ENCODE measurements at places on chromosomes 1 and 21.

DNA sequence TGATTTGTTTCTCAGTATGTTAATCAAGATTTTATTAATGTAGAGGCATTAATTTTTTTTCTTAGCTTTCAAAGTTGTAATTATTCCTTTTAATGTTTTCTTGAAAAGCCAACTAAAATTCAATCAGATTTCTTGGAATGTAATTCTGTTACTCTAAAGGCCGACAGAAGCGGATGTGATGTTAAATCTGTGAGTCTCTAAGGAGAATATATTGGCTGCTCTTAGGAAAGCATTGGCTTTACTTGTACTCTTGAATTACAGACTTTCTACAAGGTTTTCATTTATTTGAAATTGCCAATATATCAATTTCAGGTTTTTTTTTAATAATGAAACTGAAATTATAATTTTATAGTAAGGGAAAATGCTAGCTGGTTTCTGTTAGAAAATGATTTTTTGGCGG lies 29.2 kb downstream of the RRP15 start:
- DNase-seq: no peak

GRCh38 chr1:23224739-23225648 lies 7.7 kb upstream of the HTR1D start:
- DNase-seq: no peak

DNA sequence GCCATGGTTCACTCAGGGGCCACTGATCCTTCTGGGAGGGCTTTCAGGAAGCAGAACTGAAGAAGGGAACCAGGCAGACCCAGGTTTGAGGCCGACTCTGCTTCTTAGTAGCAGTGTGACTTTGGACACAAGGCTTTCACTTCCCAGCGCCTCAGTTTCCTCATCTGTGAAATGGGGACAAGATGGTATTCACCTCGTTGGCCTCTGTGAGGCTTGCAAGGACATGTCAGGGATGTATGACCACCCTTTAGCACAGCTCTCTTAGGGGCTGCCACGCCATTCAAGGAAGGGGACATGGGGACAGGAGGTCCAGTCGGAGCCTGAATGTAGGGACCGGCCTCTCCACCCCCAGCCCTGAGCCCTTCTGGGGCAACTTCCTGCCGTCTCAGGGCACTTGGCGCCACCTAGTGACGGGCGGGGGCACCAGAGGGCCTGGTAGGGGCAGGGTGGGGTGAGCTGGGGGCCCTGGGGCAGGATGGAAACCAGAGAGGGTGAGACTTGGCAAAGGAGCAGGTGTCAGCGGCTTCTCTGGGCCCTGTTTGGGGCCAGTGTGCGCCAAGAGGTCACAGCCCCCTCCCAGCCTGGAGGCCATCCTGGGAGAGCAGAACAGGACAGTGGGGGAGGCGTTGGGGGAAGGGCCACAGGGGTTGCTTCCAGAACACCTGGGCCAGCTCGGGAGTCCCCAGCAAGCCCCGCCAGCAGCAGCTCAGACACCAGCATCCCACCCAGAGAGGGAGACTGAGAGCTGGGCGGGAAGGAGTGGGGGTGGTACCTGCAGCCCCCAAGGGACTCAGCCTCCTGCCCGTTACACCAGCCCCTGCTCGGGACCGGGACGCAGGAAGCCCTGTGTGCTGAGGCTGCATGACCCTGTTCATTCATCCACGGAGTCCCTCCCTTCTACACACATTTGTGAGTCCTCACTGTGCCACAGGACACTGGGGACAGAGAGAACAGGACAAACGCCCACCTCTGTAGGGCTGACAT lies 102.5 kb upstream of the TARDBP start:
- no peak for DNase-seq

DNA sequence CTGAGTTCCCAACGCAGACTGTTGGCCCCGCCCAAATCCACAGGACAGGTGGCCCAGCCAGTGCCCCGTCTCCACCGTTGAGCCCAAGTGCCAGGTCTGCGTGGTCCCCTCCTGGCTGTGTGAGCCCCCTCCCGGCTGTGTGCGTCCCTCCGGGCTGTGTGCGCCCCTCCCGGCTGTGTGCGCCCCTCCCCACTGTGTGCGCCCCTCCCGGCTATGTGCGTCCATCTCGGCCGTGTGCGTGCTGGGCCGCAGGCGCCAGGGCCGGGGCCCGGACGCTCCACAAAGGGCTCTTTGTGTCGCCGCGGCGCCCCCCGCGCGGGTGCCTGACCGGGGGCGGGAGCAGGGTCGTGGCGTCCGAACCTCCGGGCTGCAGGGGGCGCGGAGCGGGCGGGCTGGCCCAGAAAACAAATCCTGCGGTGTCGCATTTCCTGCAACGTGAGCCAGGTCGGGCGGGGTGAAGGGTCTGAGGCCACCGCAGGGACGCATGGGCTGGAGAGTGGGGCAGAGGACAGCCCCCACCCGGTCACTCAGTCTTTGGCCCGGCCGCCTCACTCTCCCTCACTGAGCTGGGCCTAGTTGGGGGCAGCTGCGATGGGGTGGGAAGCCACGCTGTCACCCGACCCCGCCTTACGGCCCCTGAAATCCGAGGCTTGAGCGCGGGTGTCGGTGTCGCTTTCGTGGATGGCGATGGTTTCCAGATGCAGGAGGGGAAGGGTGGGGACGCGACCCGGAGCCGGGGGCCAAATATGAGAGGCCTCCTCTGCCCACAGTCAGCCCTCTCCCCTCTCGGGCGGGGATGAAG lies 18.8 kb downstream of the TNFRSF25 start:
- DNase-seq: no peak

GRCh38 chr1:28062806-28063205 lies 25.6 kb downstream of the EYA3 start:
- no peak for DNase-seq

GRCh38 chr1:19073311-19074186 lies 117.1 kb upstream of the IFFO2 start:
- no peak for DNase-seq

DNA sequence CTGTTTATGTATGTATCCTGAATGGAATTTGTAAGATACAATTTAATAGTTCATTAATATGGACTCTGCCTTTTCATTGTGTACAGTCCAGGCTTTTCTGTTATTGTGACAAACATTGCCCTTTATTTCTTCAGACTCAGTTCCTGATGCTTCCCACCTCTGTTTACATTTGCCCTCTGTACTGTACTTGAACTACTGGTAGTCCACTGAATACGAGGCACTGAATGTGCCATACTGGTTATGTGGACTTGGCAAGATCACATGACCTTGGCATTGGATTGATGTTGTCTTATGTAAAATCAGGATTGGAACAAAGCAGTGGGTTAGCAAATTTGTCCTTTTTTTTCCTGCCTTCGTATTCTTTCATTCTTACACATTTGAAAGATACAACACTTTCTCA lies 27.8 kb downstream of the RALGPS2 start:
- no peak for DNase-seq

DNA sequence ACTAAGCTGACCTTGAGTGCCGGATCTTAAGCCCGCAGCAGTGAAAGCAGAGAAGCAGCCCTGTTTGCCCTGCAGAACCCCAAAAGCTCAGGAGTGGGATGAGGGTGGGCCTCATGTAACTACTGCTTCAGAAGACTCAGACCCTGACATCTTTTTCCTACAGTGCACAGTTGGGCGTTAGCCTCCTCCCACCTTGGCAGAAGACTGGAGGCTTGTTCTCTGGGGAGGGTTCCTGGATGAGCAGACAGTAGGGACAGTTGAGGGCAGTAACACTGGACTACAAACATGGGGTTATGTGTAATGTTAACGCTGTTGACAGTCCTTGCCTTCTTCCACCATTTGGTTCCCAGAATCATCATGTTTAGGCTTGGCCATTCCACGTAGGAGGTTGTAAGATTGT lies 9.6 kb downstream of the CTPS1 start:
- no peak for DNase-seq

- DNase-seq: no peak
These were observed 29.4 kb downstream of the OLFML2B start for GRCh38 chr1:161994175-161994668.

Measured in T1000 (cell line).